ENCODE measurements at places on chromosomes 3 and 15.
A peak's percentile ranks its signal among the peaks of the same experiment; 100 is the strongest.

- DNase-seq, result no peak
Measured at GRCh38 chr3:79872483-79872882, 104.7 kb upstream of the ROBO1 start.

DNA sequence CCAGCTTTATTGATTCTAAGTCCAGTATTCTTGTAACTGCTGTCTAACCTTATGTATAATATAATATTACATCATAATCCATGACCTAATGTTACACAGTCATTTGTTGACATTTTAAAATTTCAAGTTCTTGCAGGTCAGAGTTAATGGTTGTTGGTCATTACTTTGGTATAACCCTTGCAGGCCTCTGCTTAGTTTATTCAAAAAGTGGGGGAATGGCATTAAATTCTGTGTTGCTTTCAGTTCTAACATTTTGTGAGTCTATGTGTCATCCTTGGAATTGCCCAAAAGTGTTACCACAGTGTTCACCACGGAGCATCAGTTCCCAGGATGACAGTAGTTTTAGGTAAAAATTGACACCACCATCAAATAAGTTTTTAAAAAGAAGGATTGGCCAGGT, 174.8 kb upstream of the BCL6 start:
- no peak for DNase-seq

DNA sequence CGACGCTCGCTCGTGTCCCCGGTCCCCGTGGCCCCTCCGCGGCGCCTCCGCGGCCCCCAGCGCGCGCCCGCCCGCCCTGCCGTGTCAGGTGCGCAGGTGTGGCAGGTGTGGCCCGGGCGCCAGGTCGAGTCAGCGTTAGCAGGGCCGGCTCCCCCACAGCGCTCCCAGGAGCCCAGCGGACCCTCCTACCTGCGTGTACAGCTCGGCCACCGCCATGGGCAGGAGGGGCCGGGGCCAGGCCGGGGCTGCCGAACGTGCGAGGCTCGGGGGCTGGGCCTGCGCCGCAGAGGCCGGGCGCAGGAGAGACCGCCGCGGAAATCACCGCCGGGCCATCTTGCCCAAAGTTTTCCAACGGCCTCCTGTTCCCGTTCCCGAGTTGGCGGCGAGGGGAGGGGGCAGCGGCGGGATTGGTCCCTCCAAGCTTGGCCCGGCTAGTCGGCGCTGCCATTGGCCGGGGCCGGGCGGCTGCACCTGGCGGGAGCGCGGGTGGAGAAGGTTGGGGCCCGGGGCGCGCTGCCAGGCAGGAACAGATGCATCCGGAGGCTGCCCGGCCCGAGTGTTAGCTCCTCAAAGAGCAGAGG, at the start of gene MYO5C:
TSS of gene MYO5C (minus strand) at position 384 of the 581 bp plus-strand sequence. CDS start at position 216, 168 bp downstream.
- no peak for DNase-seq

DNA sequence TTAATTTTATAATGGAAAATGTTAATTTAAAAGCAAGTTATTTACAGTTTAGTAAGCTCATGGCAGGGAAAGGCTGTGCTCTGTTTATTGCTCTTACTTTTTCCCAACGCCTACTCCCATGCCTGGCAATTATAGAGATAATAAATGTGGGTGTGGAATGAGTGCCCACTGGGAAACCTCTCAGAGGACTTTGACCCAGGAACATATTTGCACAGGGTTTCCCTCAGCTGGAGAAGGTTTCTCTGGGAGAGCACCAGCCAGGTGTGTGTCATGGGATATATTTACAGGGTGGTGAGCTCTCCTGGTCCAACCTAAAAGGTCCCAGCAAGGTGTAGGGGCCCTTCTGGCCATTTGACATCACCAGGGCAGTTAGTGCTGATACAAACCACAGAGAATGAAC, 27.9 kb downstream of the ZNF710 start:
- DNase-seq, result no peak

DNA sequence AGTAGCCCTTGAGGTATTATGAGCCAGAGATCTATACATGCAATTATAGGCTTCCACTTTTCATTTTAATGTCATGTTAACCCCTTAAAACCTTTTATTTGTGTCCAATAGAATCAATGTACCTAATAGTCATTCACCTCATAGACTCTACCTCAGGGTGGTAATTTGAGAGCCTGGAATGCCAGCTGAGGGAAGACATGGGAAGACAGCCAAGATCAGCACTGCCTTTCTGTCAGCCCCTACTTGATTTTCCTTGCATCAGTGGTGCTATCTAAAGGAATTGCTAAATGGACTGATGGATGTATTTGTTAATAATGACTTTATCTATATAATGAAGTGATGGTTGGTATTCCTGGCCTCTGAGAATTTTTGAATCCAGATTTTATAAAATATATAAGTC, 113.3 kb upstream of the GBE1 start:
- DNase-seq, result no peak

- DNase-seq, result no peak
Measured at GRCh38 chr15:56965231-56966013, 47.0 kb downstream of the TCF12 start.

- peak; percentile 45 for DNase-seq
Measured at GRCh38 chr3:47989981-47990440, 26.2 kb downstream of the MAP4 start.

- DNase-seq, result no peak
Measured at GRCh38 chr3:84141571-84141970, 817.2 kb upstream of the CADM2 start.

DNA sequence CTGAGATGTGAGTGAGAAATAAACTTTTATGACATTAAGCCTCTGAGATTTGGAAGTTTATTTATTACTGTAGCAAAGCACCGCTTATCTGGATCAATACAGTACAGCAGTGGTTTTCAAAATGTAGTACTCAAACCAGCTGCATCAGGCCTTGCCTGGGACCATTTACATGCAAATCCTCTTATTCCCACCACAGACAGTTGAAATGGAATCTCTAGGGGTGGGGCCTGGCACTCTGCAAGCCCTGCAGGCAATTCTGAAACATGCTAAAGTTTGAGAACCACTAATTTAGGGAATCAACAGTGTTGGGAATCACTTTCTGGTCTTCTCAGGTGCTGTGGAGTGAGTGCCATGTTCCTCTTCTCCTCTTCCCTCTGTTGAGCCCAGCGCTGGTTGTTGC, 77.8 kb upstream of the TAMM41 start:
- DNase-seq, result no peak

GRCh38 chr3:151867666-151868065, 5.8 kb upstream of the SUCNR1 start:
- DNase-seq, result no peak

DNA sequence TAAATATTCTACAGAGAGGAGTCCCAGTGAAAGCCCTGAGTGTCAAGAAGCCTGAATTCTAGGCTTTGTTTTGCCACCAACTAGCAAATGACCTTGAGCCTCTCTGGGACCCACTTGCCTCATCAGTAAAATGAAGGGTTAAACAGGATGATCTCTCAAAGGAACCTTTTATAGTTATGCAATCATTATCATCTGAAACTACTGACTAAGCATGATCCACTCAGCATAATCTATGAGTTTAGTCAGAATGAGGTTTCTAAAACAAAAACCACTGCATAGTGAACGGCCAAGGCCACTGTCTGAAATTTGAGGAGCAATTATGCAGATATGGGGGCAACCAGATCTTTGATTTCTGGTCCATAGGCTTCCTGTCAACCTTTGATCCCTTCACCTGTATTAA, 319.0 kb downstream of the MECOM start:
- DNase-seq, result no peak

GRCh38 chr3:149352556-149352955, 19.1 kb upstream of the TM4SF18 start:
- no peak for DNase-seq

DNA sequence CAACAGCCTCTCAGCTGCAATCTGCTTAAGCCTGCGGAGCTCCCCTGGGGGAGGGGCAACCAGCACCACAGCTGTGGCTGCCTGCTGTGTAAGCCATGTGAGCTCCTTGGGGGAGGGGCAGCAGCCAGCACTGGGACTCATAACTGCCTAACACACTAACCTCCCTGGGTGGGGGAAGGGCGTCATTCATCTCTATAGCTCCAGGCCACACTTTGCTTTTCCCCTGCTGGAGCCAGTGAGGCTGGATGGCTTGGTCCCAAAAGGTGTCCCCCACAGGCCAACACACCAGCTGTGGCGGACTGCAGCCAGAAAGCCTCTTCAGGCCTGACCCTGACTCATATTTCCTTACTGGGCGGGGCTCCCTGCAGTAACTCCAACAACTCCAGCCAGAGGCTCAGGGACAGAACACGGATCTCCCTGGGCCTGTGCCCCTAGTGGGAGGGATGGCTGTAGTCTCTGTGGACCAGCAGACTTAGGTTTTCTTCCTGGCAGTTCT, 129.8 kb downstream of the PPM1L start:
- DNase-seq, result no peak

- no peak for DNase-seq
Measured at GRCh38 chr15:80733460-80733859, 38.4 kb downstream of the ABHD17C start.

DNA sequence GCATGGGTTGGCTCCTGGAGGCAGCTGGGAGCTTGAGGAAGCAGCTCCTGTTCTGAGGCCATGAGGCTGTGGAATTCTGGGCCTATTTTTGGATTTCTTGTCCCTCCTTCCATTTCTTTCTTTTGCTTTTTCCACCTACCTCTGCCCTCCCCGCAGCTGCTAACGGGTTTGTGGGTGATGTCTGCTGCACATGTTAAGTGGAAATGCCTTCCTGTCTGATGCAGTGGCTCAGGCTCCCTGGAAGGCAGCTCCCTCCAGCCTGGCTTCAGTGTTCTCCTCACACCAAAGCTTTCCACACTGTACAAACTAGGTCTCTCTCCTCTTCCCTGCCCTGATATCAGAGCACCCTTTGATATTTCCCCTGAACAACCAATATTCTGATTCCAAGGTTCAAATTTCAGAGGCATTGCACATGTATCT, 33.8 kb upstream of the ESYT3 start:
- no peak for DNase-seq

- DNase-seq, result no peak
Measured at GRCh38 chr15:46441294-46442062, 806.6 kb downstream of the SQOR start.

DNA sequence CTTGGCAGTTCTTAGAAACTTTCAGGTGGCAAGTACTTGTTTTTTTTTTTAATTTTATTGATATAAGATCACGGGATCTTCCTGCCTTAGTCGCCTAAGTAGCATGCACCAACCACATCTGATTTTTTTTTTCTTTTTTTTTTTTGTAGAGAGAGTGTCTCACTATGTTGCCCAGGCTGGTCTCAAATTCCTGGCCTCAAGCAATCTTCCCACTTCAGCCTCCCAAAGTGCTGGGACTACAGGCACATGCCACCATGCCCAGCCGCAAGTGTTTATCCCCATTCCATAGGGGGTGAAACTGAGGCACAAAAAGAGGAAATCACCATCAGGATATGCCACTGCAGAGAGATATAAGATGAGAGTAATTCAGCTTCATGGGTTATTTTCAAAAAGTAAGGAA, 102.9 kb downstream of the IGF2BP2 start:
- no peak for DNase-seq

DNA sequence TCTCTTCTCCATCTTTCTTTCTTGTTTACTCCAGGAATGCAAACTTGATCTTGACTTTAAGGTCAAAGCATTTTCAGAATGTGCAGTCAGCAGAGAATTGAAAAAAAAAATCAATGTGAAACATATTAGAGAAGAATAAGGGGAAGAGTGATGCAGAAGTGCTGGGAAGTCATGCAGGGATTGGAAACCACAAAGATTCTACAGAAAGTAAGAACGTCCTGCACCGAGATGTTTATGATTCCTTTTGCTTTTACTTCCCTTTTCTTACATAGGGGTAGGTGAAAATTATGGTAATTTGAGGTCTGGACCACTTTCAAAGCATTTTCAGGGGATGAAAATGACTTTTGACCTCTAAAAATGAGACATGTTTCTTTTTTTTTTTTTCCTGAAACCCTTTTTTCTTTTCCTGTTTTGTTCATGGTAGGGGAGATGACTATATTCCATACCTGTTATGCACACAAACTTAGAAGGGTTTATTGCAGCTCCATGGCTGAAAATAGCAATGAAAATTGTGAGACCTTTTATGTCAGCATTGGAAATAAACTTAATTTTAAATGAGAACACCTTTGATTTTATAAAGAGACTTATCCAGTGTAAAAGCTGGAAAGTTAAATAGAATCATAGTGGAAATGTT, 623.5 kb upstream of the TBL1XR1 start:
- DNase-seq, result no peak

DNA sequence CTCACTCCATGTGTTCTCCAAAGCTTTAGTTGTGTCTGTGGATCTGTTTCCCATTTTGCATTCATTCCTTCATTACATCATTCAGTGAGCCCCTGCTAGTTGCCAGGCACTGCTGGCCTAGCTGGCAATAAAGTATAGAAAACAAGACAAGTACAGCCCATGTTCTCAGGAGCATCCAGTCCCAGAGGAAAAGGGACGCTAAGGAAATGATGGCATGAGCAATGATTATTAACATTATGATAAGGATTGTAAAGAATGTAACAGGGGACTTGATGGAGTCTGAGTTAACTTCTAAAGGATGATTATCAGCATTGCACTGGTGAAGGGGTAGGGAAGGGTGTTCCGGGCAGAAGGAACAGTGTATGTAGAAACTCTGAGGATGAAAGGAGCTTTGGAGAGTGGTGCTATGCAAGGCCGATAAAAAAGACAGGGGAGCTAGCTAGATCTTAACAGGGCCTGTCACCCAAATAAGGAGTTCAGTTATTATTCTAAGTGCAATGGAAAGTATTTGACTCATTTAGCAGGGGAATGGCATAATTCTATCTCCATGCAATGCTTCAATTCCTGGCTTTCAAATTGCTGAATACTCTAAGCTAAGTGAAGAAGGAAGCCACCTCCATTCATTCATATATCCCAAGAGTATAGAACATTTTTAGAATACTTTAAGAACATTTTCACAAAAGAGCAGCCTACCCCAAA, 258.2 kb upstream of the STT3B start:
- DNase-seq, result no peak

DNA sequence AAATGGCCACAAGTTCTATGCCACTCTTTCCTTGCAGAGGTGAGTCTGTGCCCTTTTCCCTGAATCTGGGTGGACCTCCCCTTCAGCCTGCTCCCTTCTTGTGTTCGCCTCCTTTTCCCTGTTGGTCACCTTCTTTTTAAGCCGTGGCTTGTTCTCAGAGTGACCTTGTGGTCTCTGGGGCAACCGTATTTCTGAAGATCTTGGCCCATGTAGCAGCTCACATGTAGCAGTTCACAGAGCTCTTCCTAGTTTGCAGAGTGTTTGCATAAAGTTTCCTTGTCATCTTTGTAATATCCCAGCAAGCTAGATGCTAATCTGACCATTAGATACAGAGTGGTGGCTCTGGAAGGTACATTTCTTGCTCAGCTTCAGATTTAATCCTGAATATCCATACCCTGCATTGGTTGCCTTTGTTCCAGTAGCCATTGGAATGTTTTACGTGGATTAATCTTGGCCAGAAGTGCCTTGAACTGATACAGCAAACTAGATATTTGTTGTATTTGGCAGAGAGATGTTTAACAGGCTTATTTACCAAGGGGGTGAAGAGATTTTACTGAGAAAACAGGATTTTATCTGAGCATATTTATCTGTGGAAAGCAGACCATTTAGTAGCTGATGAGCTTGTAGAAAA, 40.7 kb upstream of the BSN start:
- no peak for DNase-seq

- no peak for DNase-seq
Measured at GRCh38 chr3:37115446-37115845, 58.9 kb downstream of the LRRFIP2 start.
